ENCODE measurements at places on chromosomes 16 and 17. TPM values are rescaled to one million over a fixed set of nuclear protein-coding genes. Genes with fewer than 3 reads are reported as not detected.

DNA sequence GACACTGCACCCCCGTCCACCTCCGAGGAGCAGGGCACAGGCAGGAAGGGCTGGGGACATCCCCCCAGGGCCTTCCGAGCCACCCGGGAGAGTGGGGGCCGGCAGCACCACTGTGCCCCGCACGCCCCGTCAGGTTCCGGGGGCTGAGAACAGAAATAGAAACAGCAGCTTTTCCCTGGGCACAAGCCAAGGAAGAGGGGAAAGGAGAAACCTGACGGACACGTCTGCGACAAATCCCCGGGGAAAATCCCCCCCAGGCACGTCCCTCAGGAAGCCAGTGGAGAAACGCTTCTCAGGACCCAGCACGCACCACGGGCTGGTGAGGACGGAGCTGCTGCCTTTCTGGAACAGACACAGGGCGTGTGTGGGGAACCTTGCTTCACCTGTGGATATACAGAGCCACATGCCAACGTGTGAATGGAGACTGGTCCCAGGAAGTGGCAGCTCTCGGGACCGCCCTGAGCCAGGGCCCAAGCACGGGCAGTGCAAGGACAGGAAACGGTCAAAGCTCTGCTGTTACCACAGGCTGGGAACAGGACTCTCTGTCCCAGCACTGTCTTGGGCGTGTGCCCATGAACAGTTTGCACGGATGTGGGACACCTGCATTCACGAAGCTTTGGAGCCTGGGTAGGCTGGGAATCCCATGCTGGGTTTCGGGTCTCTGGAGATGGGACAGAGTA is 1.2 kb upstream of the TMEM204 start:
- DNase-seq = peak; percentile 52

GRCh38 chr16:3674513-3675295 is 20.2 kb downstream of the DNASE1 start:
- DNase-seq = no peak

DNA sequence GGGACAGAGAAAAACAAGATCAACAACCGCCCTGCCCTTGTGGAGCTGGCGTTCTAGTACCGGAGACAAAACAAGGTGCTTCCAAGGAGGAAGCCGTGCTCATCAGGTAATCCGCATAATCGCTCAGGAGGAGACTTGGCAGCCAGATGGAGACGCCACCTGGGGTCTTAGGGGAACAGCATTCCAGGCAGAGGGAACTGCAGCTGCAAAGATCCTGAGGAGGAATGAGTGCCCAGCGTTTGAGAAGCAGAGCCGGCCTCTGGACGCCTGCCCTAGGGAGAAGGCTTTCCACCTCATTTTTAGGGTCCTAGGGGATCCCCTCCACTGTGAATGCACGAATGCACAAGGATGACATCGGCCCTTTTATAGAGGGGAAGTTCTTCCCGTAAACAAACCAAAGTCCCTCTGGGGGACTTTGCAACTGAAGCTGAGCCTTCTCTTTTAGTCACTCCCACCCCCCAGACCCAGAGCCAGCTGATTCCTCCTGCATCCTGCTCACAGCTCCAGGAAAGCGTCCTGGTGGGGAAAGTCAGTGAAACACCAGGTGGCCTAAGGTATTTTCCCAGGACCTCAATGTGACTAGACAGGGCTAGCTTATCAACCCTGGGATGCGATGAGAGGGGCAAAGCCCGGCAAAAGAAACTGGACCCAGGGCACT is 13.2 kb upstream of the MPRIP start:
- no peak for DNase-seq

- DNase-seq = no peak
Measured at GRCh38 chr17:39813631-39814030, 50.5 kb downstream of the IKZF3 start.

The KRTAP1-5 gene
- total RNA-seq = not detected

GRCh38 chr16:24367186-24367710 is 111.1 kb downstream of the CACNG3 start:
- no peak for DNase-seq

The MFAP4 gene
- 39.7 TPM for total RNA-seq

The NUBP2 gene
- 57.2 TPM for total RNA-seq

The PRR15L gene
- total RNA-seq = 230 TPM

The KRTAP9-4 gene
- total RNA-seq = not detected

GRCh38 chr17:7486181-7486580 is 2.0 kb downstream of the POLR2A start:
- DNase-seq = no peak

The TPSD1 gene
- 4.6 TPM for total RNA-seq

GRCh38 chr17:55116440-55116914 is 147.9 kb downstream of the STXBP4 start:
- no peak for DNase-seq

- DNase-seq = no peak
Measured at GRCh38 chr16:16158741-16159374, 64.4 kb downstream of the ABCC6 start.

- no peak for DNase-seq
Measured at GRCh38 chr16:11665071-11665491, 3.2 kb upstream of the SNN start.

DNA sequence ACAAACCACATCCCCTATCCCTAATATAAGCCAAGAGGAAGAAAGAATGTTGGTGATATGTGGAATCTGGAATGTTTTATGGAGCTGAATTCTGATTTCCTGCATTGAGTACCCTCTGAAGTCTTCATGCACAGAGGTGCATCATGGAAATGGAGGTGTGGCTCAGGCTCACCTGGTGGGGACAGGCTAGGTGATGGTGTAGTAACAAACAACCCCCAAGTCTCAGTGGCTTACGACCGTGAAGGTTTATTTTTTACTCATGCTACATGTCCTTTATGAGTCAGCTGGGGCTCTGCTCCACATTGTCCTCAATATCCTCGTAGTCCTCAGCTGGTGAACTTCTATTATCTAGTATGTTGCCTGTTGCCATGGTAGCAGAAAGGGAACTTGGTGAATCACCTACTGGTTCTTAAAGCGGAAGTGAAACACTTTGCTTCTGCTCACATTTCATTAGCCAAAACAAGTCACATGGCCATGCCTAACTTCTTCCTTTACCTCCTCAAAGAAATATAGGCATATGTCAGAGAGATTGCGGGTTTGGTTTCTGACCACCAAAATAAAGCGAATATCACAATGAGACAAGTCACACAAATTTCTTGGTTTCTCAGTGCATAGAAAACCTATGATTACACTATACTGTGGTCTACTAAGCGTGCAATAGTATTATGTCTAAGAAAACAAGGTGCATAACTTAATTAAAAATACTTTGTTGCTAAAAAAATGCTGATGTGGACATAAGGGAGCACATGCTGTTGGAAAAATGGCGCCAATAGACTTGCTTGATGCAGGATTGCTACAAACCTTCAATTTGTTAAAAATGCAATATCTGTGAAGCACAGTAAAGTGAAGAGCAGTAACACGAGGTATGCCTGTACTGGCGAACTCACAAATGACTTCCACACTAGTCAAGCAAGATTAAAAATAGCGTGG is at the start of gene PMFBP1:
PMFBP1 (minus strand) TSS at position 51 of the 930 bp plus-strand sequence. CDS start 947 bp downstream, outside the sequence.
- peak; percentile 18 for DNase-seq

DNA sequence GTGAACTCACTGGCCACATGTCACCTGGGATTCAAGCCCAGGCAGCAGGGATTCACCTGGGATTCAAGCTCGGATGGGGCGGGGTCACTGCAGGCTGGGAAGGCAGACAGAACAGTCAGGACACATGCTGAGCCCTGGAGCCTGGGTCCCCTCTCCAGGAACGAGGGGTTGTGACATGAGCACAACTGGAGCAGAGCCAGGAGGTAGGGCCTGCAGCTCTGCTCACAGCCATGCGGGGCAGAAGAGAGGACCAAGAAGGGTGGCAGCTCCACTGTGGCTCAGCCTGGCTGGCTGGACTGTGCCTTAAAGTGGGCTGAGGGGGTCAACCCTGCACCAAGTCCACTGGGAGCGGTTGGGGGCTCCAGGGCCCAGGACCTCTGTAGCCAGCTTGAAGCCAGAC is 150.1 kb downstream of the RAB11FIP4 start:
- no peak for DNase-seq

DNA sequence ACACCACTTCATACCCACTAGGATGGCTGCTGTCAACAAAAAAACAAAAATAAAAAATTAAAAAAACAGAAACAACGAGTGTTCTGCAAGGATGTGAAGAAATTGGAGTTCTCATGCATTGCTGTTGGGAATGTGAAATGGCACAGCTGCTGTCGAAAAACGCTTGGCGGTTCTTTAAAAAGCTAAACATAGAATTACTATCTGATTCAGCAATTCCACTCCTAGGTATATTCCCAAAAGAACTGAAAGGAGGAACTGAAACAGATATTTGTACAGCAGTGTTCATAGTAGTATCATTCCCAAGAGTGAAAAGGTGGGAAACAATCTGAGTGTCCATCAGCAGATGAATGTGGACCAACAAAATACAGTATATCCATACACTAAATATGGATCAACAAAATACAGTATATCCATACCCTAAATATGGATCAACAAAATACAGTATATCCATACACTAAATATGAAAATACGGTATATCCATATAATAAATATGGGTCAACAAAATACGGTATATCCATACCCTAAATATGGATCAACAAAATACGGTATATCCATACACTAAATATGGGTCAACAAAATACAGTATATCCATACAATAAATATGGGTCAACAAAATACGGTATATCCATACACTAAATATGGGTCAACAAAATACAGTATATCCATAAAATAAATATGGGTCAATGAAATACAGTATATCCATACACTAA is 8.7 kb downstream of the METTL16 start:
- no peak for DNase-seq

- DNase-seq = no peak
Measured at GRCh38 chr16:88550246-88550661, 19.9 kb upstream of the ZC3H18 start.

- no peak for DNase-seq
Measured at GRCh38 chr16:21652453-21652852, at the start of gene IGSF6. IGSF6 (minus strand) TSS chr16:21652608; CDS start chr16:21652598, 10 bp downstream.

DNA sequence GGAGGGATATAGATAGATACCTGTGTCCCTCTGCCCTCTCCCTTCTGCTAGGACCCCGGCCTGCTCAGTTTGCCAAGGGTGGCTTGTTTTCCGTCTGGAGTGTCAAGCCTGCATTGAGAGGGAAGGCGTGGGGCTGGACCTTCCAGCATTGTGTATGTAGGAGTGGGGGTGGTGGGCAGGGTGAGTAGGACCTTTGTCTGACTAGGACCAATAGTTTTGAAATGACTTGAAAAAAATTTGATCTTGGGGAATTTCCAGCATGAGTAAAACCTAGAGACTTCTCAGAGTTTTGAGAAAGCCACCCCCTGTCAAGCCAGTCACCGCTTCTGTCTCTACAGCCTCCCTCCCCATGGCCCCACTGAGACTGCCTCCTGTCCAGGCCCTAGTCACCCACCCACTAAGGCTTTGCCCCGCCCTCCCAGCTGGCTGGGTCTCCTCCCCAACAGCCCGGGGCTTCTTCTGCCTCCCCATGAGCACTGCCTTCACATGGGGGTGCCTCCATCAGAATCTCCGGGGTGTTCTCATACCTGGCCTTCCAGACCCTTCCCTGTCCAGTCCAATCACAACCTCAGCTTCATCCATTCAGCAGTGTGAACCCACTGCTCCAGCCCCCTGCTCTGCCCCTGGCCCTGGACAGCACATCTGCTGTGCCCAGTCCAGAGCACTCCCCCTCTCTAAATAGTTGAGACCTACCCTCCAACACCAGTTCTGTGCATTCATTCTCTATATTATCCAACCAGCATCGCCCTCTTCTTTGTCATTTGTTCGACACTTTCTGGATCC is 207.0 kb downstream of the MSI2 start:
- DNase-seq = peak; percentile 18

The SLC6A4 gene
- total RNA-seq = 0.16 TPM

The ZACN gene
- not detected for total RNA-seq

DNA sequence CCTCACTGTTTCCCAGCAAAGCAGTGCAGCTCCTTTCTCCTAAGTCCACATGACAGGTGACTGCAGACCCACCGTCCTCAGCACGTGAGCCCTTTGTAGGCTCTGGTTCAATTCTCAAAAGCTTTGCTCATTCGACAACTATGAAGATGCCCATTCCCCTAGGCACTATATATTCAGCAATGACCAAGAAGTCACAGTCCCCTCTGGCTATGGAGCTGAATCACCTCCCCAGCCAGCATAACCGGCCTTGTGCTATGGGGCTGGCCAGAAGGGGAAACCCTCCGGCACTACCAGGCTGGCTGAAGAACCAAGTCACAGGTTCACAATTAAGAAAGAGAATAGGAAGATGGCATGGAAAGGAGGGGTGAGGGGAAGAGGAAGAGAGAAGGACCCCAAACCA is 139.7 kb downstream of the WSCD1 start:
- DNase-seq = no peak

- no peak for DNase-seq
Measured at GRCh38 chr16:71557299-71557698, 19.6 kb downstream of the TAT start.

DNA sequence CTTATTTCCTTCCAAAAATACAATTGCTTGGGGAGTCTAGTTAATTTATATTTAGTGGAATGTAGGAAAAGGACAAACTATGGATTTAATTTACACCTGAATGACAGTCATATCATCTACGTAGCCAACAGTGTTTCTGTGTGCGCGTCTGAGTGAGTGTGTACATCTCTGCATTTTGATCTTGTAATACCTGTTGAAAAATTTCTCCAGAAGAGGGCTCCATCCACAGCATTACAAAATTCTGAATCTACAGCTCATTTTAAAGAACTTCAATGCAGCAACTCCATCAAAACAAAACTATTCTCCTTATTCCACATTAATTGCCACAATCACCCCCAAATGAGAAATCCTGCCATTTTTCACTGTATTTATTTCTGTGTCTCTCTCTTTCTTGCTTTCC is 3.9 kb downstream of the CDH13 start:
- DNase-seq = no peak

GRCh38 chr17:50661348-50661747 is 26.7 kb downstream of the ABCC3 start:
- DNase-seq = no peak

DNA sequence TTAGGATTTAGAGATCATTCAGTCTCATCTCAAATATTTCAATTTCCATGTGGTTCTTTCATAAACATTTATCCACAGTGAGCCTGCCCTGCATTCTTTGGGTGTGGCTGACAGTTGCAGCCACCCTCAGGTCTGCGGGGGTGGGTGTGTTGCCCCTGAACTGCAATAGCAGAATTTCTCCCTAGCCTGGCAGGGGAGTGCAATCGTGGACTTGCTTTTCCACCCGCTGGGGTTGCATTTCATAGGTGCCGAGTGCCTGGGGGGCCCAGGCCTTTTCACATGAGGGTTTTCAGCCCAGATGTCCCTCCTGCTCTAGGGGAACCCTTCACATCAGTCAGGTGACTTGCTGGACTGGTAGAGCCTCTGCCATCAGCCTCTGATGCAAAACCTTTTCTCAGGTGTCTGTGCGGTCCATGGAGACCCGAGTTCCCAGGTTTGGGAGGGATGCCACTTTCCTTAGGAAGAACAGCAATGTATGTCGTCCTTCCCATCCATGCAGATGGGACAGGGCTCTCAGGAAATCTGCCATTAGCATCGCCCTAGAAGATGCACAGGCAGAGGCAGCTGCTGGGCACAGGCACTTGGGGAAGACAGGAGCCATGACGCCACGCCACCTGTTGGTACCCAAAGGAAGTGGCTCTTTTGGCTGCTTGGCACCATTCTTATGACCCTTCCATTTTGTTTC is 2.4 kb upstream of the USP36 start:
- peak; percentile 44 for DNase-seq

Data from transverse colon (tissue), 4 donors.